Fibroblast of villous mesenchyme (primary cell): ENCODE measurements at places on chromosomes 4 and X.

GRCh38 chr4:144302704-144303536, 162.4 kb upstream of the GYPA start:
- no peak for DNase-seq

DNA sequence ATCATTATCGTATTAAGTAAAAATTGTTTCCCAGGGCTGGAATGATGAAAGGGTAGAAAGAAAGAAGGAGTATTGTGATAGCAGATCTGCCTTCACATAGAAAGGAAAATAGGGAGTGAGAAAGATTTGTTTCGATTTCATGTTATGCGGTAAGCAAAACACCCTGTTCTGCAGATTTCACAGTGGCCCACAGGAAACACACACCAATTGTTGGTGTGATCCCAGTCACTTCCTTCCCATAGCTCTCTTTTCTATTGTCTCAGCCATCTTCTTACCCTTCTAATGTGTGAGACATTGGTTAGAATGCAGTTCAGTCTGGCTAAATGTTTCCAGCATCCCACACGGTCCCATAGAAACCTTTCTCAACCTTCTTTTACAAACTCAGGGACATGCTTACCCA, 2709.8 kb downstream of the PCDH7 start:
- DNase-seq: no peak

DNA sequence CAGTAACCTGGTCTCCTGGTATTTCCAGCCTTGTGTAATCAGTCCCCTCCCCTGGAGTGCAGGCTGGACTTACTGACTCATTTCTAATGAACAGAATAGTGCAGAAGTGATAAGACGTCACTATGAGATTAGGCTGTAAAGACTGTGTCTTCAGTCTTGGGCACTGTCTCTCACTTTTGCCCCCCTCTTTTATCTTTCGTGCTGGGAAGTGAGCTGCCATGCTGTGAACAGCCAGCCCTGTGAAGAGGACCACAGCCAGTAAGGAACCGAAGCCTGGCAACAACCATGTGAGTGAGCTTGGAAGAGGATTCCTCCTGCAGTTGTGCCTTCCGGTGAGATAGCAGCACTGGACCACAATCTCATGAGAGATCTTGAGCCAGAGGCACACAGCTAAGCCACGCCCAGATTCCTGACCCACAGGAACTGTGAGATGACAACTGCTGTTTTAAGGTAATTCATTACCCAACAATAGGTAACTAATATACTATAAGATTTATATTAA, 67.5 kb upstream of the GPR34 start:
- DNase-seq: peak; percentile 80

GRCh38 chr4:103095080-103095479, 4.6 kb downstream of the BDH2 start:
- DNase-seq: no peak

DNA sequence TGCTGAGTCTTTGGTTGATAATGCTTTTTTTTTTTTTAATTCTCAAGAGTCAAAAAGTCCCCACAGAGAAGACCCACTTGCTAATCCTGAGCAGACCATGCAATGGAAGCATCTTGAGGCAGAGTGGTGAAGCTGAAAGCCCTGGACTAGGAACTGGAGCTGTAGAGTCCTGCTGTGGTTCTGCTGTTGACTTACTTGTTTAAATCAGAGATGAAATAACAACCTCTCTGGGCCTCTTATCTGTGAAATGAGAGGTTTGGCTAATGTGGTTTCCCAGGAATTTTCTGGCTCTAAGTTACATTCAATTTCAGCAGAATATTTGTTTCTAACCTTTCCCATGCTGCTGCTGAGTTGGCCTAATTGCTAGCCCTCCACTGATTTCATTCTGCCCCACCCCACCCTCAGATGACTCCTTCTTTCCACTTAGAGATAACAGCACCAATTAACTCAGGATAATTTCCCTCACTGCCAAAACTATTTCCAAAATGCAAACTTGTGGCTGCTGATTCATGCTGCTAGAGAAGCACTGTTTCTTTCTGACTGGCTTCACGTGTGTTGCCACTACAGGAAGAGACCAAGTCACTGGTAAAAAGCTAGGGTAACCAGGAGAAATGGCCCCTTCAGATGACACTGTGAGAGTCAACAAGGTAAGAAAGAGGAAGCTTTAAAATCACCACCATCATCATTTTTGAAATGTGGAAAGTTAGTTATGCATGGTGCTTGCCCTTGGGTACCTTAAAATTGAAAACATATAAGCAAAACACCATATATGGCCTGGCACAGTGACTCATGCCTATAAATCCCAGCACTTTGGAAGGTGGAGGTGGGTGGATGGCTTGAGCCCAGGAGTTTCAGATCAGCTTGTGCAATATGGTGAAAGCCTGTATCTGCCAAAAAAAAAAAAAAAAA, 326.4 kb downstream of the DCHS2 start:
- DNase-seq: peak; percentile 92

DNA sequence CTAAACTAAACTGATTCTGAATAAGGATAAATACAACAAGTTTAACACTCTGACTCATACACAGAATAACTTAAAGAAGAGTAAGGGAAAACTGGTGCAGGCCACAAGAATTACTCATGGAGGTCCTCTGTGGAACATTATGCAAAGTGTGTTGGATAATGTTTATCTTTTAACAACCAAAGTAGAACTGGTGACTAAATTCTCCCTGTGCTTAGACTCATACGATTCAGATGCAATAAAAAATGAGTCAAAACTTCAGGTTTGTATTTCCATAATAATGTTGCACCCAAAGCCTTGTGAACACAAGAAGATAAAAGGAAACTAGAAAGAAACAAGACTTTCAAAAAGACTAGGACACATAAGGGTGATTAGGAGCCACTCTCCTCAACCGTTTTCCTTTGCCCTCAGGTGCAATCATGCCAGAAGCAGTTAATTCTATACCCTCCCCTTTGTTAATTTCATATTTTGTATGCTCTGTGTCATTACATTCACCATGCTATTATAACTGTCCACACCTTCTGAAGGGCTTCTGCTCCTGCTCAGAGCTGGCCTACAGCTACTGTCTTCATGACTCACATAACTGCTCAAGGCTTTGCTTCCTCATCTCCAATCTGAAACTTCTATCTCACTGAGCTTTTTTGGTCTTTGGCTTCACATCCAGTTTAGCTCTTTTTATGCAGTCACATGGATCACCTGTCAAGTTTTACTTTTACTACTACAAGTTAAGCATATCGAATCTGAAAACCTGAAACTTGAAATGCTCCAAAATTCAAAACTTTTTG, 60.2 kb downstream of the KCNIP4 start:
- DNase-seq: peak; percentile 91

DNA sequence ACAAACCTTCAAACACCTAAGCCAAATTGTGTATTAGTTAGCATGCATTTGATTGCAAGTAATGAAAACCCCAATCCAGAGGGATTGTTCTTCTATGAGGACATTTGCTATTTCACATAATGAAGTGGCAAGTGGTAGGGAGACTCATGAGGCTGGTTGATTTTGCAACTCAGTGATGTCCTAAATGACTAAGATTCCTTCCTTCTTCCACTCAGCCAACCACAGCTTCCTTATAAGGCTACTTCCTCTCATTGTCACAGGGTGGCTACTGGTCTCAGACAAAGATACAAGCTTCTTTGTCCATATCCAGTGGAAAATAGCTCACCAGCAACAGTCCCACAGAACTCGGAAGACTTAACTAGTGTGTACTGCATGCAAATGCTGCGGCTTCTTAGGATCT, 5.3 kb upstream of the OTC start:
- peak; percentile 28 for DNase-seq

DNA sequence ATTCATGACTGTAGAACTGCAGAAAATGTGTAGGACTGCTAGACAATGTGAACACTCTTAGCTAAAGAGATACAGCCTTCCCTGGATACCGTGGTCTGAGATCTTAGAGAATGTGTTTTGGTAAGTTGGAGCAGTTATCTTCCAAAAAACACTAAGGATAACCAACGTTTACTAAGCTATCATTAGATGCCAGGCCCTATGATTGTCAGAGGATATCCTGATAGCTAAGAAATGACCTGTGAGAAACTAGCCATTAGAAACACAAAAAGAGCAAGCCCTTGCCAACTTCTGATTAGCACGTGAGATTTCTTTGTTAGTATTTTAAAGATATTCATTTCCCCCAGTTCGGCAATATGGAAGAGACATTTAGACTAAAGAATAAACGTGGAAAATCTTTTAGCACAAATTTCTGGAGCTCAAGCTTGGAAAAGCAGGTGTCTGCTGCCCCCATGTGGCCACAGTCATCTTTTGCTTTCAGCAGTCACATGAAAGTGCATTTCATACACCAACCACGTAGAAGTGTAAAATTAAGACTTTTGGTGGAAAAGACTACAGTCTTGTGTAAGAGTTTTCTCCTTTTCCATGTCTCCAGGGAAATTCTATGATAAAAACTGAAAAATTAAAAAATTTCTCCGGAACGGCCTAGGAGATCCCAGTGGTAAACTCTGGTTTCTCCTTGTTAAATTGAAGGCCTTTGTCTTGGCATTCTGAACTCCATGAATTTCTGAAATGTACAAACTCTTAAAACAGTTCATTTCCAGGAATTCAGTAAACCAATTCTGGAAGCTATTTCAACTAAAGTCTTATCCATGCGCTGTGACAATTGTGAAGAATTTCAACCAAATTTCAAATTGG, 136.4 kb downstream of the ZNF674 start:
- peak; percentile 75 for DNase-seq

- DNase-seq: peak; percentile 68
Measured at GRCh38 chr4:123444290-123444731, 47.7 kb downstream of the SPRY1 start.

DNA sequence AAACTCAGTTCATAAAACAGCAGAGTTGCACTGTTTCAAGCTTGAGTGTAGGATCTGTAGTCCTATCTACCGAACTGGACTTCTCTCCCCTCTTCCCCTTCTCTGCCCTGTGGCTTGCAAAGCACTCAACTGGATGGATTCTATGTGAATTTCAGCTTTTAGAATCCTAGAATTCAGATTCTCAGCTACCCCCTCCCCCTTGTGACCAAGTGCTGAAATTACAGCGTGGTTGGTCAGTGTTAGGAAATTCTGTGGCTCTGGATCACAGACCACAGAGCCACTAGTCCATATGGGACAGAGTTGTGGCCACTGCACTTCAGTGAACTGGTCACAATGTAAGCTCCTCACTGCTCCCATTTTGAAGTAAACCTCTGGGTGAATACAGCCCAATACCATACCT, 64.6 kb upstream of the TRPC5 start:
- DNase-seq: peak; percentile 0

DNA sequence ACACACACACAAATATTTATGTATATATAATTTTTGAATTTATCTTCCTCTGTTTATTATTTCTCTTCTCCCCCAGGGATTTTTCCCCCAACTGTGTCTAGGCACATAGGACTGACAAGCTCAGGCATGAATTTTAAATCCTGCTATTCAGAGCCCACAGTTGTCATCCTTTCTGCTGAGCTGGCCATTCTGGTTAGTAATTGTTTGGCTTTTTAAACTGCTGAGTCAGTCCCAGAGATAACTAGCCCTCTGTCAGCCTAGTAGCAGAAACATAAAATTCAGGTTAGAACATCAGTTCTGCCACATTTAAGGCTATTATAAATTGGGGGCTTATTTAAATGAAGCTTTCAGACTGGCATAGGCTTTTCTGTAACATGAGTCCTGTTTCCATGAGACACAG, 151.7 kb upstream of the MAOA start:
- no peak for DNase-seq

GRCh38 chr4:80171656-80172055, 25.6 kb upstream of the PRDM8 start:
- DNase-seq: no peak

- DNase-seq: no peak
Measured at GRCh38 chrX:79601341-79602131, 234.4 kb upstream of the ITM2A start.

GRCh38 chr4:808860-809570, 16.9 kb downstream of the CPLX1 start:
- no peak for DNase-seq

DNA sequence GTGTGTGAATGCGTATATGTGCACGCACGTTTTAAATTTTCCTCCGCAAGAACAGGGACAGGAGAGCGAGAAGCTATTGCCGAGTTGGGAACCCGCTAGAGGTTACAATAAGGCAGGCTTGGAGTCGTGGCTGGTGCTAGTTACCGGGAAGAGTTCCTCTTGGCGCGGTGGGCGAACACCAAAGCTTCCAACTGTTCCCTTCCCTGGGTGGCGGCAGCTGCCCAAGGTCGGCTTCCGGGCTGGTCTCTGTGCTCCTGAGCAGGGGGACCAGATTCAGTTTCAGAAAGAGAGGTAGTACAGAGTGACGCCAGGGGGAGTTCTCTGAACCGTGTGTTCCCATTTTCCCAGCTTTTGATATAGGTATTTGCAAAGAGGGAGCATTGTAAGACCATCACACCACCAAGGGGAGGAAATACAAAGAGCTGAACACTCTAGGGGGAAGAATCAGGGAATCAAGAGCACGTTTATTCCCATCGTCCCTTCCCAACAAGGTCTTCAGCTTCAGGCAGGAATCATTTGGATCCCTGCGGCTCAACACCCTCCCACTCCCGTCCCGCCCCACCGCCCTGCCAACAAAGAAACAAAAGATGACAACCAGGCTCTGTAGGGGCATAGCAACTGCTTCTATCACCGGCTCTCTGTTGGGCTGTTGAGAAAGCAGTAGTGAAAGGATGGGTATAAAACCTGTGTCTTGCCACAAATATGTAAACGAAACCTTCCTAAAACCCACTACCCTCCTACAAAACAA, 113.6 kb upstream of the TEX13C start:
- no peak for DNase-seq

DNA sequence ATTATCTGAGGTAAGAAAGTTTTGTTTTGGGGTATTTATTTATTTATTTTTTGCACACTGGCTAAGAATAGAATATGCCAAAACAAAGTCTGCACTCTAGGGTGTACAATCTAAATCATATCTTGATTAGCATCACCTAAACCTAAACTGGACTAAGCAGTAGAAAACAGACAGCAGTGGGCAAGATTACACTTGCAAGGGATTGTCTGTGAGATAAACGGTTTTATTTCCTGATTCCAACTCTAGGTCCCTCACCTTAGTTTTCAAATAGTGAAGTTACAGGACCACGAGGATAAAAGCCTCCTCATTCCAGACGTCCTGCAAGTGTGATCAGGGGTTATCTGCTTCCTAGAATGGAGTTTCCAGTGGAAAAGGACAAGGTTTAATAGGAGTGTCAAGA, 86.1 kb downstream of the SH3RF1 start:
- DNase-seq: no peak

GRCh38 chrX:72236841-72237240, 2.0 kb downstream of the ERCC6L start:
- DNase-seq: no peak
